ENCODE measurements at places on chromosomes 13 and 19. TPM values are rescaled to one million over a fixed set of nuclear protein-coding genes. Genes with fewer than 3 reads are reported as not detected.

Gene ZNF91
- total RNA-seq = 48.3 TPM

Gene UBE2L5
- total RNA-seq = not detected

Gene HOMER3
- 1.0 TPM for total RNA-seq

Gene RYR1
- total RNA-seq = 5.0 TPM

DNA sequence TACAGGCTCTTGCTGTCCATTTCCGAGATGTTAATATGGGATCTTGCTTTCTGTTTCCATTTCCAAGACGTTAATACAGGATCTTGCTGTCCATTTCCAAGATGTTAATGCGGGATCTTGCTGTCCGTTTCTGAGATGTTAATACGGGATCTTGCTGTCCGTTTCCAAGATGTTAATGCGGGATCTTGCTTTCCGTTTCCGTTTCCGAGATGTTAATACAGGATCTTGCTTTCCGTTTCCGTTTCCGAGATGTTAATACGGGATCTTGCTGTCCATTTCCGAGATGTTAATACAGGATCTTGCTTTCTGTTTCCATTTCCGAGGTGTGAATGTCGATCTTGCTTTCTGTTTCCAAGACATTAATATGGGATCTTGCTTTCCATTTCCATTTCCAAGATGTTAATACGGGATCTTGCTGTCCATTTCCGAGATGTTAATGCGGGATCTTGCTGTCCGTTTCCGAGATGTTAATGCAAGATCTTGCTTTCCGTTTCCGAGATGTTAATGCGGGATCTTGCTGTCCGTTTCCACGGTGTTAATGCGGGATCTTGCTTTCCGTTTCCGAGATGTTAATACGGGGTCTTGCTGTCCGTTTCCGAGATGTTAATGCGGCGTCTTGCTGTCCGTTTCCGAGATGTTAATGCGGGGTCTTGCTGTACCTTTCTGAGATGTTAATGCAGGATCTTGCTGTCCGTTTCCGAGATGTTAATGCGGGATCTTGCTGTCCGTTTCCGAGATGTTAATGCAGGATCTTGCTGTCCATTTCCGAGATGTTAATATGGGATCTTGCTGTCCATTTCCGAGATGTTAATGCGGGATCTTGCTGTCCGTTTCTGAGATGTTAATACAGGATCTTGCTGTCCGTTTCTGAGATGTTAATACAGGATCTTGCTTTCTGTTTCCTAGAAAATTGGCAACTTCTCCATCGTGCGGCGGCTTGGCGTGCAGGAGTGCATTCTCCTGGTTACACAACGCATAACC, 38.3 kb downstream of the PEX11G start:
- no peak for DNase-seq

- no peak for DNase-seq
Measured at GRCh38 chr13:101624210-101624922, 171.9 kb downstream of the ITGBL1 start.

DNA sequence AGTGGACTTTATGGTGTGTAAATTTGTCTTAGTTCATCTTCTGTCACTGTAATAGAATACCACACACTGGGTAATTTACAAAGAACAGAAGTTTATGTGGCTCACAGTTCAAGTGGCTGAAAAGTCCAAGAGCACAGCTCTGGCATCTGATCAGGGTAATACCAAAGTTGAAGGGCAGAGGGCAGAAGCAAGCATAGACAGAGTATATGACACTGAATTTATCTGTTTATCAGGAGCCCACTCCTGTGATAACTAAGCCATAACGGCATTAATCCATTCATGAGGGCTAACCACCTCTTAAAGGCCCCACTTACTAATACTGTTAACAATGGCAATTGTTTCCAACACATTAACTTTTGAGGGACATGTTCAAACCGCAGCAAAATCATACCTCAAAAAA, 4.0 kb upstream of the RFXAP start:
- no peak for DNase-seq

- no peak for DNase-seq
Measured at GRCh38 chr13:93235258-93236015, 8.8 kb downstream of the GPC6 start.

DNA sequence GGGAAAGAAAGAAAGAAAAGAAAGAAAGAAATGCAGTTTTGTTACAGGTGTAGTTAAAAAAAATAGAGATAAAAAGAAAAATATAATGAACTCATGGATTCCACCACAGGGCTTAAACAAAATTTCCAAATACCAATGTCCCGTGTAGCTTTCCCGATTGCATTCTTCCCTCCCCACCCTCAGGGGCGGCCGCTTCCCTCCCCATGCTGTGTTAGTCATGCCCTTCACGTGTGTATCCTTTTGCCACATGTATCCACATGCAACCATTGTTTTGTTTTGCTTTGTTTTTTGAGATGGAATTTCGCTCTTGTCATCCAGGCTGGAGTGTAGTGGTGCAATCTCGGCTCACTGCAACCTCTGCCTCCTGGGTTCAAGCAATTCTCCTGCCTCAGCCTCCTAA, 3.6 kb upstream of the KMT5C start:
- DNase-seq = no peak
